GM23338 (cell line): ENCODE measurements at places on chromosomes 13 and 19.

DNA sequence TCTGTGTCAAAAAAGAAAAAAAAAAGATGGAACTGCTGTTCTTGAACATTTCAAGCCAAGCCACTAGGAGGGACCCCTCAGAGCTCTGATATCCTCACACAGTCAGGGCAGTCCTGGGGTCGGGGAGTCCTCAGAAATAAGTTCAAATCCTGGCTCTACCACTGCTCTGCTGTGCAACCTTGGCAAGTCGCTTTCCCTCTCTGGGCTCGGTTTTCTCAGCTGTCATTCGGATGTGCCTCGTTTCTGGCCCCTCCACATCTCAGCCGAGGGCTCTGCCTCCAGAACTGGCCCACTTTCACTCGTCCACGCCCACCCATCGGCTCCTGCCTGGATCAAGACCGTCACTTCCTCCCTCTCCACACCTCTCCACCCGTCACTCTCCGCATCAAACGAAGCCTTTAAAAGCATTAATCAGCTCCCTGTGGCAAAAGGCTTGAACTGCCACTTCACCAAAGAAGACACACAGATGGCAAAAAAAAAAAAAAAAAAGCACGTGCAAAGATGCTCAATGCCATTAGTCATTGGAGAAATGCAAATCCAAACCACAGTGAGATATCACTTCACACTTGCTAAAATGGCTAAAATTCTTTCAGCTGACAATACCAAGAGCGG lies 7.4 kb upstream of the ZNRF4 start:
- DNase-seq: no peak

- peak; percentile 84 for DNase-seq
Measured at GRCh38 chr19:35673121-35673804, 6.9 kb downstream of the UPK1A start.

- DNase-seq: no peak
Measured at GRCh38 chr13:39196965-39197646, 158.8 kb downstream of the NHLRC3 start.

DNA sequence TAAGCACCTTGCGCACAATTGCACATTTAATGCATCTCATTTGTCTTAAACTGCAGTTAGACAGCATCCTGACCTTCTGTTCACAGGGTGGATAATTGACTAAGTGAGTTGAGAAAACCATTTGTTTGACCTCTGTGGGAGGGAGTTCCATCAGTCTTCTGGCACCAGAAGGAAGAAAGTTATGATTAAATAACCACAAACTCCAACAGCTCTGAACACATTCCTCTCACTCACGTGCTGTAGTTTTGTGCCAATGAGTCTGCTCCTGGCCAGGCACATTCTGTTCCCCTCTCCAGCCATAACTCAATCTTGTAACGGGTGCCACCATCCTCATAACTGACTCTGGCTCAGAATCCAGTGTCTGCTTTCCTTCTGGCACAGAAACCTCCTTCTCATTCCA lies 817.2 kb downstream of the SLITRK1 start:
- DNase-seq: no peak

DNA sequence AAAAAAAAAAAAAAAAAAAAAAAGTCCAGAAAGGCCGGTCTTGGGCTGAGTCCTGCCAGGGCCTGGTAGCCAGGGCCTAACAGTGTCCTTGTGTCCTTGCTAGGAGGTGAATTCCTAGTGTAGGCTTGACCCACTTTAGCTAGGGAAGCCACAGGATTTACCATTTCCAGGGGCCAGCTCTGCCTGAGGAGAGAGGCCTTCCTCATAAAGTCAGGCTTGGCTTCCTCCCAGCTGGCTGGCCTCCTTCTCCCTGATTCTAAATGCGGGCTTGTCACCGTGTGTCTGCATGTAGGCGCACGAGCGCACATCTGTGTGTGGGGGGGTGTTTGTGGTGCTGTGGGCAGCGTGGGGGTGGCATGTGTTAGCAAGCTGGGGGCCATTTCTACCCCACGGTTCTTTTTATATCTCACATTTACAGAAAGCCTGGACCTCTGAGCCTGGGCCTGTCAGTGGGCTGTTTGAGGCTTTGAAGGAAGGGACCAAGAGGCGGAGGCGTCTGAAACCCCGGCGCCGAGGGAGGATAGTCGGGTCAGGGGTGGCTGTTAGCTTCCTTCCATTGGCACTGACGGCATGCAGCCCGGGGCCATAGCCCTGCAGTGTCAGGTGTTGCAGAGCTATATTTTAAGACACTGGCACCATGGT lies 31.7 kb downstream of the IER2 start:
- no peak for DNase-seq

GRCh38 chr19:34269968-34270621 lies 15.7 kb downstream of the GARRE1 start:
- DNase-seq: peak; percentile 69

GRCh38 chr13:92768602-92769001 lies 458.0 kb upstream of the GPC6 start:
- no peak for DNase-seq

DNA sequence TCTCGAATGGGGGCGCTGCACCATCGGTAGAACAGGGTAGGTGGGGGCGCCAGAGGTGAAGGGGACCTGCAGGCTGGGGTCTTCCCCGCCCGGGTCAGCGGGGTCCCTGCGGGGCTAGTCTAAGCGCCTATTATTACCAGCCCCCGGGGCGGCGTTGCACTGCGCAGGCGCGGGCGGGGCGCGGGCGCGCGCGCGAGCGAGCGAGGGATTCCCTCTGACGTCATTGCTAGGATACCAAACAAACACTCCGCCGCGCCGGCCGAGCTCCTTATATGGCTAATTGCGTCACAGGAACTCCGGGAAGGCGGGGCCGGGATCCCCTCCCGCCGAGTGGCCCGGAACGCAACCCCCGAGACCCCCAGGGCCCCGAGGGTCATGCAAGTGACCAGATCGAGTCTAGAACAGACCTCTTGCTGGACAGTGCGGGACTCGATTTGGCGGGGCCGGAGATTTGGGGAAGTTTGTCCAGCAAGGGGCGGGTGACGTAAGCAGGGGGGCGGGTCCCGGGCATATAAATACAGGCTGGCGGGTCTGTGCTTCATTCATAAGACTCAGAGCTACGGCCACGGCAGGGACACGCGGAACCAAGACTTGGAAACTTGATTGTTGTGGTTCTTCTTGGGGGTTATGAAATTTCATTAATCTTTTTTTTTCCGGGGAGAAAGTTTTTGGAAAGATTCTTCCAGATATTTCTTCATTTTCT lies at the start of gene FOSB:
FOSB (plus strand) TSS at position 541 of the 703 bp plus-strand sequence. CDS start 591 bp downstream, outside the sequence.
- peak; percentile 99 for DNase-seq

GRCh38 chr19:6707011-6707657 lies 13.3 kb downstream of the C3 start:
- no peak for DNase-seq

- no peak for DNase-seq
Measured at GRCh38 chr19:47623921-47624391, 15.0 kb downstream of the BICRA start.

DNA sequence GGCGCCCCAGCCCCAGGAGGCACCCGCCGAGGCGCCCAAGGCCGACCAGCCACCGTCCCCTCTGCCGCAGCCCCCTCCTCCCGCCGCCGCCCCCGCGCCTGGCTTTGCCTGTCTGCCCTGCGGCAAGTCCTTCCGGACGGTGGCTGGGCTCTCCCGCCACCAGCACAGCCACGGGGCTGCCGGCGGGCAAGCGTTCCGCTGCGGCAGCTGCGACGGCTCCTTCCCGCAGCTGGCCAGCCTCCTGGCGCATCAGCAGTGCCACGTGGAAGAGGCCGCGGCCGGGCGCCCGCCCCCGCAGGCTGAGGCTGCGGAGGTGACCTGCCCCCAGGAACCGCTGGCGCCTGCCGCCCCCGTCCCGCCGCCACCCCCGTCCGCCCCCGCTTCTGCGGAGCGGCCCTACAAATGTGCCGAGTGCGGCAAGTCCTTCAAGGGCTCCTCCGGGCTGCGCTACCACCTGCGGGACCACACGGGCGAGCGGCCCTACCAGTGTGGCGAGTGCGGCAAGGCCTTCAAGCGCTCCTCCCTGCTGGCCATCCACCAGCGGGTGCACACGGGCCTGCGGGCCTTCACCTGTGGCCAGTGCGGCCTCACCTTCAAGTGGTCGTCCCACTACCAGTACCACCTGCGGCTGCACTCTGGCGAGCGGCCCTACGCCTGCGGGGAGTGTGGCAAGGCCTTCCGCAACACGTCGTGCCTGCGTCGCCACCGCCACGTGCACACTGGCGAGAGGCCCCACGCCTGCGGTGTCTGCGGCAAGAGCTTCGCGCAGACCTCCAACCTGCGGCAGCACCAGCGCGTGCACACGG lies 2.6 kb upstream of the NAT14 start:
- DNase-seq: peak; percentile 64

- DNase-seq: no peak
Measured at GRCh38 chr13:95241321-95241720, 59.9 kb downstream of the ABCC4 start.

- no peak for DNase-seq
Measured at GRCh38 chr13:111533900-111534683, 213.7 kb downstream of the TEX29 start.

GRCh38 chr13:101626925-101627555 lies 174.6 kb downstream of the ITGBL1 start:
- no peak for DNase-seq

GRCh38 chr19:38661136-38661535 lies 13.7 kb downstream of the ACTN4 start:
- no peak for DNase-seq

- DNase-seq: no peak
Measured at GRCh38 chr19:30249911-30250310, 122.3 kb upstream of the ZNF536 start.

- peak; percentile 71 for DNase-seq
Measured at GRCh38 chr19:31676271-31677004, 327.2 kb upstream of the TSHZ3 start.

DNA sequence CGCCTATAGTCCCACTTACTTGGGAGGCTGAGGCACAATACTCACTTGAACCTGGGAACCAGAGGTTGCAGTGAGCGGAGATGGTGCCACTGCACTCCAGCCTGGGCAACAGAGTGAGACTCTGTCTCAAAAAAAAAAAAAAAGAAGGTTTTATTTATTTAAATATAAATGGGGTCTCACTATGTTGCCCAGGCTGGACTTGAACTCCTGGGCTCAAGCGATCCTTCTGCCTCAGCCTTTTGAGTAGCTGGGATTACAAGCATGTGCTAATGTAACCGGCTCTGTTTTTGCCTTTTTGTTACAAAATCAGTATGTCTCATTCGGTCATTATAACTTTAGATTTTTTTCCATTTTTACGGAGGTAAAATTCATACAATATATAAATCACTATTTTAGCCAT lies 24.2 kb downstream of the FBXO27 start:
- no peak for DNase-seq

DNA sequence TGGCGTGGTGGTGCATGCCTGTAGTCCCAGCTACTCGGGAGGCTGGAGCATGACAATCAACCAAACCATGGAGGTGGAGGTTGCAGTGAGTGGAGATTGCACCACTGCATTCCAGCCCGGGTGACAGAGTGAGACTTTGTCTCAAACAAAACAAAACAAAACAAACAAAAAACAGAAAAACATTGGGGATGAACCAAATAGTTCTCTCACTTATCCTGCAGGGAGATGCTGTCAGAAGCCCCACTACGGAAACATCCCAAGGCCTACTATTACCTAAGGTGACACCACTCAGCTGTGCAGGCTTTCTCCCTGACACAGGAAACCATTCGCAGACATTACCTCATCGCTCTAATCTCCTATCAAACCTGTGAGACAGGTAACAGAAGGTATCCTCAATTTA lies 113.5 kb downstream of the FOXO1 start:
- no peak for DNase-seq

DNA sequence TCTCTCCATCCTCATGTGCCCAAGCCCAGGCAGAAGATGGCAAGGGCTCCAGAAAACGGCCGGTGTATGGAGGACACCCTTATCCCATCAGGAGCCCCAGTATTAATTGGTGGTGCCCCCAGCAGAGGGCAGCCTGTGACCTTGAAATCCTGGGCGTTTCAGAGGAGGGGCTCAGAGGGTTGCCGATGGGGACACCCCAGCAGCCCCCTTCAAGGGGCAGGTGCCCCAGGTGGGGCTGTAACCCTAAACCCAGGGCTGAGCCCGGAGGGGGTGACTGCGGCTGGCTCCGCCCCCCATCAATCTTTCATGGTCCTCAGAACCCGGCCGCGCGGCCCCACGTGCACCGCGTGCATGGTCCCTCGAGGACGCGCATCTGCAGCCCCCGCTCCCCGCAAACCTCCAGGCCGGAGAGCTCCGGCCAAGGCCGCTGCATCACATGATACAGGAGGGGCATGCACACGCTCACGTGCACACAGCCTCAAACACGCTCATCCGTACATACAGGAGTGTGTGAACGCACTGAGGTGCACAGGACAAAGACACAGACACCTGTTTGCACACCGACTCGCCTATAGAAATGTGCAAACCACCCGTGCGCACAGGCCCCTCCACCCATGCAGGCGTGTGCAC lies 949 bp downstream of the RAB3A start:
- peak; percentile 84 for DNase-seq

- DNase-seq: no peak
Measured at GRCh38 chr19:19546751-19547162, 8.7 kb downstream of the CILP2 start.

GRCh38 chr13:52903320-52903719 lies 54.9 kb upstream of the PCDH8 start:
- DNase-seq: no peak
